ENCODE measurements at places on chromosomes 7 and 10.

- DNase-seq, result no peak
Observed at GRCh38 chr7:77699056-77699455, 2.8 kb downstream of the RSBN1L start.

- DNase-seq, result no peak
Observed at GRCh38 chr10:13834581-13835286, 248.0 kb downstream of the PRPF18 start.

DNA sequence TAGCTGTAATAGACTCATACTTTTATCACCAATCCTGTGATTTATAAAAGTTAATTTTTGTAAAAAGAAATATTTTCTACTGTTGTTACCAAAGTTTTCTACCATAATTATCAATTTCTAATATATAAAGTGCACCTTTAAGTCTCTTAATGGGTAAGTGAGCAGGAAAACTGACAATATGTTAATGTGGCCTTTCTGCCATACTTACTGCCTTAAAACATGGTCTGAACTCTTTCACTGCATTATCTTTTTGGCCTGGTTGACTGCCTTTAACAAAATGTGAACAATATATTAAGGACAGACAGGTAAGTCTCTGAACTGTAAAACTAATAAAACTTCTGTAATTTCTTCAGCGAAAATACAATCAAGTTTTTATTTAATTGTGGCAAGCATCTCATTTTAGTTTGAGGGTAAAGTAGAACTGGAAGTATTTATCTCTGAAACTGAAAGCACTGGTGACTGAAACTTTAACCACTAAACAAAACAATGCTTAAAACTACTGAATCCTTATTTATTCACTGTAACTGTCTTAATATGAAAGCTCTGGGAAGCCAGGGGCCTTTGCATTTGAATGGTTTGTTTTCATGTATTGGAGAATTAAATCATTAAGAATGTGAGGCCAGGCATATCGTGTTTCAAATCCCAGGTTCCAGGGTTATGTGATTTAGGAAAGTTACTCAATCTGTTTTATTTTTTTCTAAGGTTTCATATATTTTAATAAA is 948.8 kb upstream of the POT1 start:
- DNase-seq, result no peak

DNA sequence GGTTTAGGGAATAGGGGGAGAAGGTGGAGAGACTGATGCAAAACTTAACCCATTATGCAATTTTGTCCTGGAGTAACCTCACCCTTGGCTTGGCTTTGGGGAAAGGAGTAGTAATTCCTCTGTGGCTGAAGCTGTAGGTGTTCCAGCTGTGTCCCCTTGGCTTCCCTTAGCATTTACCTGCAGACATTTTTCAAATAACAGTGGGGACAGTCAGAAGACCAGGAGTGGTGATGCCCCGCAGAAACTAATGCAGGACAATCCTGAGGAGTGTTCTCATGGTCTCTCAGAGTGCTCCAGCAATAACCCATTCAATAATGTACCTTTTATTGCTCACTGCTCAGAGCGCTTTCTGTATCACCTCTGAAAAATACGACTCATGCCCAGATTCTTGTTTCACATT is 282.1 kb downstream of the ZEB1 start:
- DNase-seq, result no peak

- DNase-seq, result no peak
Observed at GRCh38 chr10:17655567-17656146, 11.7 kb downstream of the STAM start.

DNA sequence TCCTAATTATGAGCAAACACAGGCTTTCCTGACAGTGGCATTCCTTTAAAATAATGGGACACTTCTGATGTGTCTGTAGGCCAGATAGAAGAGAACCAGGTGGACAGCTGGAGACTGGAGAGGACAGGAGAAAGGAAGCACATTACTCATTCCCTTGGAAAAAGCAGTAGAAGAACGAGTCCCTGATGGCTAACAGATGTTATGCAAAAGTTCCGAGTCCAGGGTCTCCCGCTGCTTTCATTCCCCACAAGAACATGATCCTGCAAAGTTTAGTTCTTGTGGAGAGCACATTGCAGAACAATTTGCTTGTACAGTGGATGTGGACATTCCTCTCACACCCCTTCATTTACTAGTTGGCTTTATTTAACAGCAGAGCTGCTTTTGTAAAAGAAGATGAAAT is 137.6 kb downstream of the GPAM start:
- DNase-seq, result no peak

DNA sequence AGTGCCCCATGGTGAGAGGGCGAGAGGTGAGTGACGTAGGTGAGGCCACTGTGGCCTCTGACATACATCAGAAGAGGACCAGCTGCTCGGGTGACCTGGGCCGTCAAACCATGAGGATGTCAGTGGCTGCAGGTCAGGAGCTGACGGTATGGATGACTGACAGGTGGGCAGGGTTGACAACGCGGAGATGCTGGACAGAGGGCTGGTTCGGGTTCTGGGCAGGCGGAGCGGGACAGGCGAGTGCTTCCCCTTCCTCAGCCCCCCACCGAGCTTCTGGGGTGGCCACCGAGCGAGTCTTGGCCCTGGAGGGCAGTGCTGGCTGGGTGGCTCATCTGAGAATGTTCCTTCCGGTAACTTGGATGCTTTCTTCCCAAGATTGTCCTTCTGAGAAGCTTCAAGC is 91.8 kb downstream of the ACTR3B start:
- DNase-seq, result no peak

GRCh38 chr10:11087372-11087771 is 69.7 kb downstream of the CELF2 start:
- DNase-seq, result no peak

GRCh38 chr10:119347181-119347974 is 140.0 kb downstream of the GRK5 start:
- no peak for DNase-seq

GRCh38 chr10:75569506-75569905 is 138.1 kb downstream of the LRMDA start:
- no peak for DNase-seq

- no peak for DNase-seq
Observed at GRCh38 chr7:2614631-2615330, 17.0 kb upstream of the TTYH3 start.

Measured in NCI-H187 treated with DMSO at 0.1 percent for 48 hours (cell line).